Stimulated activated CD8-positive, alpha-beta memory T cell treated with anti-CD3 and anti-CD28 coated beads, Interleukin-4, amount 100 ng/mL, for 24 hours (primary cell): ENCODE measurements at places on chromosomes 6 and 20.

- no peak for DNase-seq
Observed at GRCh38 chr6:133474516-133474915, 233.4 kb downstream of the EYA4 start.

DNA sequence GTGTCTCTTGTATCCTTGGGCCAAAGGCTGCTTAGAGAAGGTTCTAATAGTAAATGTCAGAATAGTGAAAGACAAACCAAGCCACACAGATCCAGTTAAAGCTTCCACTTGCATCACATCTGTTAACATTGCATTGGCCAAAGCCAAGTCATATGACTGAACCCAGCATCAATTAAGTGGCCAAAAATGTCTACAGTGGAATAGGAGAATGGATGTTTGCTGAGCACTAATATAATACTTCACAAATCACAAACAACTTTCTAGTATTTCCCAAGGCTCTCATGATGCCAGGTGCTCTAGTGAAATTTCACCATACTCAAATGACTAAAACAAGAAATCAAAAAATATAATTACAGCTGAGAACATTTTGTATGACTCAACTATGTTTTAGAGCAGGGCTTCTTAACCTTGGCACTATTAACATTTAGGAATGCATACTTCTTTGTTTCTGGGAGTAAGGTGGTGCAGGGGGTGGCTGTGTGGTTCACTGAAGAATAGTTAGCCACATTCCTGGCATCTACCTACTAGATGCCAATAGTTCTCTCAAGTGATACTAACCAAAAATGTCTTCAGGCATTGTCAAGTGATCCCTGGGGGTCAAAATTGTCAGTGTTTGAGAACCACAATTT is 148.0 kb upstream of the SPTLC3 start:
- no peak for DNase-seq

DNA sequence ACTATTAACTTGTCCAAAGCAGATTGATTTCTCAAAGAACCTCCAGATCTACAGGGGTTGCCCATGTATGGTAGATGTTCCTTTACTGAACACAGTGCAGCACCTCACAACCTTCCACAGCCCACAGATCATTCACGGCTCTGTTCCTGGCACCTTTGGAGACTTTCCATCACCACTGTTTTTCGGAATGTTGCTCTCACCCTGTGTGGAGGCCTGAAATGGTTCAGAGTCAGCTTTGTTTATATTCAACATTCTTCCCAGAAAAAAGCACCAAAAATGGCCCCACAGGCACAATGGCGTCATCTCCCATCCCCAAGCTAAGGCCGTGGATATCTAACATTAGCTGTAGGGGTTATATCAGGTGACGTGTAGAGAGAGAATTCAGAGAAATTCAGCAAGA is 74.7 kb downstream of the DHX35 start:
- no peak for DNase-seq

GRCh38 chr6:34556031-34556471 is at the start of gene SPDEF:
Gene SPDEF, minus strand, starts transcription at chr6:34556329. Its CDS starts 11,874 bp downstream, at chr6:34544455.
- DNase-seq, result no peak

- DNase-seq, result no peak
Observed at GRCh38 chr20:6705106-6705766, 62.2 kb upstream of the BMP2 start.

GRCh38 chr20:48861444-48861843 is 33.6 kb upstream of the PREX1 start:
- no peak for DNase-seq

DNA sequence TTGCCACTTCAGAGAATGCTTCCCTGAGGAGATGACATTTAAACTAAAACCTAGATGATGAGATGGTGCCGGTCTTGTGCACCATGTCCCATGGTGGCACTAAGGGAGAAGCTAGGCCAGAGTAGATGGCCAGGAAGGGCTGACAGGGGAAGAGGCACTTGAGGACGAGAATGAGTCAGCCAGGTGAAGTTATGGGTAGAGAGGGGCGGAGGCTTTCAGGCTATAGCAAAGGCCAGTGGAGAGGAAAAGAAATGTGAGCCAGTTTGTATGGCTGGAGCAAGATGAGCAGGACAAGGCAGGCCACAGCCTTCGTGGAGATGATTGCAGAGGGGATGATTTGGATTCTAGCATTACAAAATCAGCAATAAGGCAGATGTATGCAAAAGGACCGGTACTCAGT is 44.7 kb upstream of the ADGRF4 start:
- DNase-seq, result no peak

DNA sequence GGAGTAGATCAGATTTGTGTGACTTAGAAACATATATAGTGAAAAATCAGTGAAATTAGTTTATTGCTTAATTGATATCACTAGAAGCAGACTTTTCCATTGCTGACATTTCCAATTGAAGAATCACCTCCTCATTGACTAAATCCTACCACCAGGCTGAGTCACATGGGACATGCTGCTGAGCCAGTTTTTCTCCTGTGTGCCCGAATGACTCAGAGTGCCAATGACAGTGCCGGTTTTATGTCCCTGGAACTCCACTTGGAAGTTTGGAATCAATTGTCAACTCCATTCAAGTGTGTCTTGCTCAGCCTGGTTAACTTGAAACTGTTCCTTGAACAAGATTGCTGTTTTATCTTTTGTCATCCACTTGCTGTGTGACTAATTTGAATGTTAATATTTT is 316.1 kb upstream of the PRDM1 start:
- DNase-seq, result no peak

- no peak for DNase-seq
Observed at GRCh38 chr6:37059344-37060194, 54.1 kb downstream of the FGD2 start.

DNA sequence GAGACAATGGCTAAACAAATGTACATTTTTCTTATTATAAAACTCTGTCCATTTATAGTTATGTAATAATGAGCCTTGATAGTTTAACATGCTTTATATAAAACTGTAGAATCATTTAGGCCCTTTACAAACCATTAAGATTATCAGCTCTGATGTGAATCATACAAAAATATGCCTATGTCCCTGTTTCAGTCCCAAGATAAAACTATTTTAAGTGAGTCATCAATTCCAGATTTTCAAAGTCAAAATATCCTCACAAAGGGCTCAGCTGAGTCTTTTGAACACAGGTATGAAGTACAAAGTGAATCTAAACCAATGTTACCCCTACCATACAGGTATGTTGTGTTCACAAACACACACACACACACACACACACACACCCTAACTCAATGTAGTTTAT is 88.0 kb downstream of the PTPRK start:
- no peak for DNase-seq

- DNase-seq, result no peak
Observed at GRCh38 chr6:34342247-34342646, 50.2 kb downstream of the NUDT3 start.

DNA sequence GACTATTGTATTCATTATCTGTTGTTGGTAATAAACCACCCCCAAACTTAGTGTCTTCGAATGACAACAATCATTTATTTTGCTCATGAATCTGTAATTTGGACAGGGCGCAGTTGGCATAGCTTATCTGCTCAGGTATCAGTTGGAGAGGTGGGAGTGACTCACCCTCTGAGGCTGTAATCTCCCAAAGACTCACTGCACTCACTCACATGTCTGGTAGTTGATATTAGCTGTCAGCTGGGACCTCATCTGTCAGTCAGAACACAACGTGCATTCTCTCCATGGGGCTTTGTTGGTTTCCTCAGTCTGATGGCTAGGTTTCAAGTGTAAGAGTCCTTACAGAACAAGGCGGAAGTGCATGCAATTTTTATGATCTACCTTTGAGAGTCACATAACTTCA is 219.0 kb upstream of the PRND start:
- no peak for DNase-seq

GRCh38 chr6:105680131-105680530 is 277.2 kb upstream of the PREP start:
- DNase-seq, result no peak

DNA sequence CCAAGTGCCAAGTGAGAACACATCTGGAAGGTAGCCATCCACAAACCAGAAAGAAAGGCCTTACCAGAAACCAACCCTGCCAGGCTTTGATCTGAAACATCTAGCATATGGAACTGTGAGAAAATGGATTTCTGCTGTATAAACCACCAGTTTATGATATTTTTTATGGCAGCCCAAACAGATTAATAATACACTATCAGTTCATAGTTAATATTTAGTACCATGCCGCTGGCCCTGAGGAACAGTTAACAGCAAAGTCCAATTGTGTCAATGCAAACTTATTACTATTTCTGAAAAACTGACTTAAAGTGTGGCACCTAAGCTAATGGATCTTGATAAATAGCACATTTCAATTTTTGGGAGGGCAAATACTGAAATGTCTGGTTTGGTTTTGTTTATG is 35.4 kb upstream of the PRSS35 start:
- DNase-seq, result no peak

DNA sequence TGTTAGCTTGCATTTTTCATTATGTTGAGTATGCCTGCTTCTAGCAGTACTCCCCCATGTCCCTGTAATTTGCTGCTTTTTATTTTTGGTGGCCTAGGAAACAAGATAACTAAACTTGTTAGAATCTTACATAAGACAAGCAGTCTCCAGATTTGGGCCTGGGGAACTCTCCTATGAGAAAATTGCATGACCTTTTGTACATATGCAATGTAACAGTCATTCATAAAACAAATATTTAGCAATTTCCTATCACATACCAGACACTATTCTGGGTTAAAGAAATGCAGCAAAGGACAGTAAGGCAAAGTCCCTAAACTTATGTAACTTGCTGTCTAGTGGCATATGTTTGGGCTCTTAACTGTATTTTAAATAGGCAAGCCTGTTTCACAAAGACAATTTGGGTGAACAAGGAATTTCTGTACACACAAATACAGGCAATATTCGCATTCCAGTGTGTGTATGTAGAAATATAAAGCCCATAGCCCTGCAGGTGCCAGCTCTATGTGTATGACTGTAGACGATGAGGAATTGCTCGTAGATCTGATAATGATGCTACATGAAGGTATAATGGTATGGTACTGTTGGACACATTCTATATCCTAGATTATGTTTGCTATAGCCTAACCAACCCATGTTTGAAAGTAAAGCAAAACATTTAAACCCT is 305.2 kb upstream of the CITED2 start:
- DNase-seq, result no peak

DNA sequence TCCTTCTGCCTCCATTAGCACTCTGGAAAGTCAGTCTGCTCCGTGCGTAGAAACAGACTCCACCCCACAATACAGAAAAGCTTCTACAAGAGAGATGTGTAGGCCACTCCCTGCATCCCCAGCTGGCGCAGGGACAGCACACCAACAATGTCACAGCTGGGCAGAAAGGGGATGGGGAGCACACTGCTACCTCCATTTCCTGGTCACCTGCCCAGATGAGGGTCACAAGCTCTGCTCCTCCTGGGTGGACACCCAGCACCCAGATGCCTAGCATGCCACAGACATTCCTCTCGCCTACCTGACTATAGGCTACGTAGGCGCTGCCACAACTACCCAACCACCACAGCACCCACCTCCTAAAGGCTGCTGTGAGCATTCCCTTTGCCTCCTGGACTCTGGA is 12.2 kb downstream of the BEND3 start:
- no peak for DNase-seq

DNA sequence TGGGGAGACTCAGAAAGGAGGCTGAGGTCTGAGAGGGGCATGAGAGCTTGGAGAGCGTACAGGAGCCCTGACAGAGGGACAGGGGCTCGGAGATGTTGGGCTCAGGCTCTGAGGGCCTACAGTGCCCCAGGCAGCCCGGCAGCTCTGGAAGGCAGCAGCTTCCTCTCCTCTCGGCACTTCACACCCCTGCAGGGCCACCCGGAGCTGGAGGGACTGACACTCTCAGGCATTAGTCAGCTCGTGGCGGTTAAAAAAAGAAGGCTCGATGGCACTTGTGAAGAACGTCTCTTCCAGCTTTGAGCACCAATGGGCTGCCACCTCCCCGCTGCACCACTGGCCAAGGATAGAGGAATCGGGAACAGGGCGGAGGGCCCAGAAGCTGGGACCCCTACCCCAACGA is 62.6 kb upstream of the SIRPA start:
- DNase-seq, result no peak

- DNase-seq, result no peak
Observed at GRCh38 chr20:10559266-10559665, 114.5 kb downstream of the JAG1 start.

GRCh38 chr20:56780266-56780665 is 151.2 kb downstream of the TFAP2C start:
- DNase-seq, result no peak

- DNase-seq, result no peak
Observed at GRCh38 chr6:159908535-159908934, 17.7 kb downstream of the MAS1 start.

DNA sequence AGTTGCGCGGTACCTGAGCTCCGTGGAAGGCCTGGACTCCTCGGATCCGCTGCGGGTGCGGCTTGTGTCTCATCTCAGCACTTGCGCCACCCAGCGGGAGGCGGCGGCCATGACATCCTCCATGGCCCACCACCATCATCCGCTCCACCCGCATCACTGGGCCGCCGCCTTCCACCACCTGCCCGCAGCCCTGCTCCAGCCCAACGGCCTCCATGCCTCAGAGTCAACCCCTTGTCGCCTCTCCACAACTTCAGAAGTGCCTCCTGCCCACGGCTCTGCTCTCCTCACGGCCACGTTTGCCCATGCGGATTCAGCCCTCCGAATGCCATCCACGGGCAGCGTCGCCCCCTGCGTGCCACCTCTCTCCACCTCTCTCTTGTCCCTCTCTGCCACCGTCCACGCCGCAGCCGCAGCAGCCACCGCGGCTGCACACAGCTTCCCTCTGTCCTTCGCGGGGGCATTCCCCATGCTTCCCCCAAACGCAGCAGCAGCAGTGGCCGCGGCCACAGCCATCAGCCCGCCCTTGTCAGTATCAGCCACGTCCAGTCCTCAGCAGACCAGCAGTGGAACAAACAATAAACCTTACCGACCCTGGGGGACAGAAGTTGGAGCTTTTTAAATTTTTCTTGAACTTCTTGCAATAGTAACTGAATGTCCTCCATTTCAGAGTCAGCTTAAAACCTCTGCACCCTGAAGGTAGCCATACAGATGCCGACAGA is 9.9 kb downstream of the HEY2 start:
- no peak for DNase-seq

- no peak for DNase-seq
Observed at GRCh38 chr20:62812181-62812906, 4.5 kb upstream of the COL9A3 start.

GRCh38 chr6:17863901-17864754 is 123.3 kb downstream of the KIF13A start:
- DNase-seq, result no peak
